ENCODE measurements at places on chromosomes 16 and 17.

DNA sequence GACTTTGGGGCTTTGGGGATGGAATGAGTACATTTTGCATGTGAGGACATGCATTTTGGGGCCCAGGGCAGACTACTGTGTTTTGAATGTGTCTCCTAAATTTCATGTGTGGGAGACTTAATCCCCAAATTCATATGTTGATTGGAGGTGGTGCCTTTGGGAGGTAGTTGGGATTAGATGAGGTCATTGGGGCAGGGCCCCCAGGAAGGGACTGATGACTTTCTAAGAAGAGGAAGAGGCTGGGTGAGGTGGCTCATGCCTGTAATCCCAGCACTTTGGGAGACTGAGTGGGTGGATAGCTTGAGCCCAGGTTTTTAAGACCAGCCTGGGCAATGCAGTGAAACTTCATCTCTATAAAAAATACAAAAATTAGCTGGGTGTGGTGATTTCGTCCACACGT lies 42.8 kb upstream of the RAI1 start:
- H3K4me3 ChIP-seq = no peak overlapping the region
- no peak overlapping the region for H3K27ac ChIP-seq
- H3K4me1 ChIP-seq = no peaks in the 10 kb centered on the region
- no peaks in the 10 kb centered on the region for H3K36me3 ChIP-seq
- DNase-seq = no peak
- no peaks in the 10 kb centered on the region for H3K27me3 ChIP-seq

DNA sequence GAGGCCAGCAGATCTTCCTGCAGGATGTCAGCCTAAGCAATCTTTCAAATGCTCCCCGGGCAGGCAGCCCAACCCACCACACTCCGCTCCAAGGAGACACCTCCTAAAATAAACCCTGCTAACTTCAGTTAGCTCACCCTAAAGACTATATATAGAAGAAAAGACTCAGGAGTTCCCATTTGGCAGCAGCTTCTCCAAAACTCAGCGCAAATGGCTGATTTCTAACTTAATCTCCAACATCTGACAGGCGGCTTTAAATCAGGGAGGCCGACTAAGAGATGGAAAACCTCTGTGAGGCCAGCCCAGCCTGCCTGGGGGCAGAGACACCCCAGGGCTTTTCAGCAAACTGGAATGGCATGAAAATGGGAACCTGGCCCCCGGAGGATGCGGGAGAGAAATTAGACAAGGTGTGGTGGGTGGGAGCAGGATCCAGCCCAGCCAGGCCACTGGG lies 91.6 kb downstream of the XYLT1 start:
- peaks cover 27% of the 10 kb centered on the region for H3K4me1 ChIP-seq
- peaks cover 54% of the 10 kb centered on the region for H3K27me3 ChIP-seq
- no peak for DNase-seq

DNA sequence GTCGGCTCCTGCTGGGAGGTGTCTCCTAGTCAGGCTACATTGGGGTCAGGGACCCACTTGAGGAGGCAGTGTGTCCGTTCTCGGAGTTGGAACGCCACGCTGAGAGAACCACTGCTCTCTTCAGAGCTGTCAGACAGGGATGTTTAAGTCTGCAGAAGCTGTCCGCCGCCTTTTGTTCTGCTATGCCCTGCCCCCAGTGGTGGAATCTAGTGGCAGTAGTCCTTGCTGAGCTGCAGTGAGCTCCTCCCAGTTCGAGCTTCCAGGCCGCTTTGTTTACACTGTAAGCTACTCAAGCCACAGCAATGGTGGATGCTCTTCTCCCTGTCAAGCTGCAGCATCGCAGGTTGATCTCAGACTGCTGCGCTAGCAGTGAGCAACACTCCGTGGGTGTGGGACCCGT lies 36.0 kb downstream of the ITFG1 start:
- H3K4me1 ChIP-seq = peaks cover 3% of the 10 kb centered on the region
- peaks cover 4% of the 10 kb centered on the region for H3K36me3 ChIP-seq
- H3K27ac ChIP-seq = no peak overlapping the region
- peak; percentile 83 for DNase-seq
- no peaks in the 10 kb centered on the region for H3K27me3 ChIP-seq

- H3K27me3 ChIP-seq = no peaks in the 10 kb centered on the region
- no peak for DNase-seq
- H3K4me1 ChIP-seq = no peaks in the 10 kb centered on the region
Measured at GRCh38 chr17:22707626-22708025, 1015.3 kb downstream of the KCNJ18 start.

- peak overlapping the region; percentile 45 for H3K4me3 ChIP-seq
- peak; percentile 49 for DNase-seq
- H3K27me3 ChIP-seq = peaks cover 93% of the 10 kb centered on the region
- H3K27ac ChIP-seq = no peak overlapping the region
- no peaks in the 10 kb centered on the region for H3K36me3 ChIP-seq
- H3K4me1 ChIP-seq = peaks cover 7% of the 10 kb centered on the region
Measured at GRCh38 chr17:7295230-7296180, 1.1 kb upstream of the YBX2 start.

- H3K4me1 ChIP-seq = peaks cover 6% of the 10 kb centered on the region
- H3K36me3 ChIP-seq = no peaks in the 10 kb centered on the region
- DNase-seq = no peak
- H3K4me3 ChIP-seq = peak overlapping the region; percentile 87
Measured at GRCh38 chr16:70800311-70800710, 647 bp downstream of the VAC14 start.

DNA sequence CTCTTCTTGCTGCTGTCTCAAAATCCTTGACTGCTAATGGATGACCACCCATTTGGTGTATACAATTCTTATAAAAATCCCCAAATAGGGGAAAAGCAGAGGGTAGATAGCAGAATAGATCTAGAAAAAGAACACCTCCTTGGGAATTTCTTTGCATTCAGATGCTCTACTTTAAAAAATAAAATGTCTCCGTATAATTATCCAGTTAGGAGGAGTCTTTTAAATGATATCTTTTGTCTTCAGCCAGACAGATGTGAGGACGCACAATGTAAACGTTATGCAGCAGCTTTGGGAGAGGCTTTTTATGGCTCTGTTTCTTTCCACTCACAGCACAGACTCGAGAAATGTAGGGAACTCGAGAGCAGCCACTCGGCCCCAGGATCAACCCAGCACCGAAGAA lies 300.2 kb downstream of the IRF8 start:
- peaks cover 6% of the 10 kb centered on the region for H3K27me3 ChIP-seq
- DNase-seq = no peak
- H3K27ac ChIP-seq = no peak overlapping the region
- H3K4me1 ChIP-seq = peaks cover 31% of the 10 kb centered on the region
- no peak overlapping the region for H3K4me3 ChIP-seq

DNA sequence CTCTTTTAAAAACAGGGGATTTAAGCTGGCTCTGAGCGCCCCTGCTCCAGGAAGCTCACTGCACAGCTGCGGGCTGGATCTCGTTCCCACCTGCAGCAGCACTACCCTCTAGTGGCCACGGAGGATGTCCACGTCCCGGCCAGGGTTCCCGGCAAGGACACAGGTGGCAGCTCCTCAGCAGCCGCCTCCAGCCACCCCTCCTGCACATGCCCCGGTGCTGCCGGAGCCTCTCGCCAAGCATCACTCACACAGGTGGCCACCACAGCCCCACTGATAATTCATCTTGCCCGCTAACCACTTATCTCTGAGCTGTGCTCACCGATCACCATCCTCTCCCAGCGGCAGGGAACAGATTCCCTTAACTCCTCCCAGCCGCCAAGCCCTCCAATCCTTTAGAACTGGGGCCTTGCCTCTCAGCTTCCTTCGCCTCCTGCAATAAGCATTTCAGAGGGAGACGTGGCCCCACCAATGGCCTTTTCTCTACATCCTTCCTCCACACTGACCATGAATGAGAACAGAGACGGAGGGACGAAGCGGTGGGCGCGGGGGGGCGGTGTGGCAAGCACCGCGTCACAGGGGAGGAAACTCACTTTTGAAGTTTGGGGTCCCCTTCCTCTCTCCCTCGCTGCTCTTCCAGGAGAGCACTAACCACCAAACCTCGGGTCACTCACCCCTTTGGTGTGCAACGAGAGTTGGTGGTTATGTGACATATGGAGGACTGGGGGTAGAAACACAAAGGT lies 222.1 kb downstream of the RBFOX3 start:
- no peak overlapping the region for H3K27ac ChIP-seq
- H3K27me3 ChIP-seq = peaks cover 42% of the 10 kb centered on the region
- H3K4me1 ChIP-seq = no peaks in the 10 kb centered on the region
- peak; percentile 88 for DNase-seq
- no peaks in the 10 kb centered on the region for H3K36me3 ChIP-seq

- H3K27ac ChIP-seq = no peak overlapping the region
- no peaks in the 10 kb centered on the region for H3K36me3 ChIP-seq
- H3K4me1 ChIP-seq = no peaks in the 10 kb centered on the region
Measured at GRCh38 chr17:33572615-33573014, 279.5 kb upstream of the ASIC2 start.

DNA sequence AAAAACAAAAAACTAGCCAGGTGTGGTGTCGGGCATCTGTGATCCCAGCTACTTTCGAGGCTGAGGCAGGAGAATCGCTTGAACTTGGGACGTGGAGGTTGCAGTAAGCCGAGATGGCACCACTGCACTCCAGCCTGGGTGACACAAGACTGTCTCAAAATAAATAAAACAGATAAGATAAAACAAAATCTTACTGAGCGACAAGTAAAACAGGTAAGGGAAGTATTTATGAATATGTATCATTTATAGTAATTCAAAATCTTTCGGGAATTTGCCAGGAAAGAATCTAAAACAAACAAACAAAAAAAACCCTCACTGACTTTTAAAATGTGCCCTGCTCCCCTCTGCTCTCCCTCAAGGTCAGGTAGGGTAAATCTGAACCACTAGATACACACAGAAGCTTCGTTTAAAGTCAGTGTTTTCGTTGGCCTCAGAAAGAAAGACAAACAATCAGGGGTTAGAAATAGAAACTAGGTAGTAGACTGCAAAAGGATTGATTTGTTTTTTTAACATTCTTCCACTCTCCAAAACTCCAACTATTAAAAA lies 2.1 kb downstream of the PRPSAP1 start:
- H3K27ac ChIP-seq = no peak overlapping the region
- peaks cover 5% of the 10 kb centered on the region for H3K27me3 ChIP-seq
- no peaks in the 10 kb centered on the region for H3K36me3 ChIP-seq

GRCh38 chr16:79618692-79619050 lies 18.1 kb upstream of the MAF start:
- H3K4me3 ChIP-seq = no peak overlapping the region
- no peaks in the 10 kb centered on the region for H3K4me1 ChIP-seq
- H3K27me3 ChIP-seq = no peaks in the 10 kb centered on the region
- DNase-seq = no peak
- no peak overlapping the region for H3K27ac ChIP-seq
- H3K36me3 ChIP-seq = no peaks in the 10 kb centered on the region

DNA sequence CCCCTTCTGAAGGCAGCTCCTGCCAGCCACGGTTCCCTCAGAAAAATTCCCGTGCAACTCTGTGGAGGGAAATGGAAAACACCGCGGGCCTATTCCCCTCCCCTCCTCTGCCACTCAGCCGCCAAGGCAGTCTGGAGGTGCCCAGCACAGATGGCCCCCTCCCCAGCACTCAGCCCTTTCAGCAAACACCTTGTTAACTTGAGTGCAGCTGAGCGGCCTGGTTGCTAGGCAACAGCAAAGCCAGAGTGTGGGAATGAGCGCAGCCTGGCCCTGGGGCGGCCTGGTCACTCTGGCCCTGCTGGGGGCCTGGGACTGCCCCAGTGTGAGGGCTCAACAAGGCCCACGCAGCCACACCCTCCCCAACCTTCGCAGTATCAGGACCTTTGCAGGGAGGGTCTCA lies 32.8 kb downstream of the CACNA1G start:
- peak; percentile 94 for DNase-seq
- H3K27me3 ChIP-seq = no peaks in the 10 kb centered on the region
- H3K4me3 ChIP-seq = no peak overlapping the region
- H3K27ac ChIP-seq = no peak overlapping the region
- no peaks in the 10 kb centered on the region for H3K36me3 ChIP-seq

DNA sequence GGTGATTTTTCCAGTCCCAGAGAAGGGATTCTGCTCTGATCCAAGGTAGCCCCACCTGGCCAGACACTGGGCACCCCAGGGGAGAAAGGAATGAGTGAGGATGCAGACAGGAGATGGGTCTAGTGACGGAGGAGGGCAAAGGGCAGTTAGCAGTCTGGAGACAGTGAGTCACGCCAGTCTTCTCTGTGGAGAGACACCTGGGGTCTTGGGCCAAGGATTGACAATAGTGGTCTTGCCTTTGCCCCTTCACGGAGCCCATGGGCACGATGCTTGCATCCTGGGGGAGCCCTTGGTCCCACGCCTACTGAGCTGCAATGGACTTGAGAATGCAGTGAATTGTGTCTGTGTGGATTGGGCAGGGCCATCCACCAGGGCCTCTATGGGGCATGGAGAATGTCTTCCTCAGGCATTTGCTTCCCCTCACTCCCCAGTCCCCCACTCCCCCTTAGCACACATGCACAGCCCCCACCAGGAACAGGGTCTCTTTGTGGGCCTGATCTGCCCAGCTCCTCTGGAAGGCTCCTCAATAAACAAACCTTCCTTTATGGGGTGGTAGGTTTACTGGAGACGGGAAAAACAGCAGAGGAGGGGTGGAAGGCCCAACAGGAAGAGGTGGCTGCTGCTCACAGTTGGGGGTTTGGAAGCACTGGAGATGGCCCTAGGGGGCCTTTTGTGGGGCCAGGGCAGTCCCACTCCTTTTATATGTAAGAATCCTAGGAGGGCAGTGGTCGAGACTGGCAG lies 1.4 kb downstream of the CHAD start:
- H3K27me3 ChIP-seq = peaks cover 57% of the 10 kb centered on the region
- no peak overlapping the region for H3K4me3 ChIP-seq
- no peak for DNase-seq
- H3K4me1 ChIP-seq = peaks cover 10% of the 10 kb centered on the region
- no peaks in the 10 kb centered on the region for H3K36me3 ChIP-seq

GRCh38 chr17:68507576-68507975 lies 4.7 kb upstream of the PRKAR1A start:
- H3K4me3 ChIP-seq = no peak overlapping the region
- DNase-seq = no peak
- H3K36me3 ChIP-seq = no peaks in the 10 kb centered on the region
- no peak overlapping the region for H3K27ac ChIP-seq
- peaks cover 7% of the 10 kb centered on the region for H3K4me1 ChIP-seq

- no peak overlapping the region for H3K27ac ChIP-seq
- DNase-seq = no peak
- H3K4me1 ChIP-seq = no peaks in the 10 kb centered on the region
- no peaks in the 10 kb centered on the region for H3K27me3 ChIP-seq
- no peak overlapping the region for H3K4me3 ChIP-seq
- H3K36me3 ChIP-seq = no peaks in the 10 kb centered on the region
Measured at GRCh38 chr17:15298176-15298575, 33.0 kb upstream of the PMP22 start.

- no peaks in the 10 kb centered on the region for H3K4me1 ChIP-seq
- H3K4me3 ChIP-seq = no peak overlapping the region
- no peaks in the 10 kb centered on the region for H3K27me3 ChIP-seq
Measured at GRCh38 chr17:3034578-3034920, 28.9 kb downstream of the OR1D5 start.

DNA sequence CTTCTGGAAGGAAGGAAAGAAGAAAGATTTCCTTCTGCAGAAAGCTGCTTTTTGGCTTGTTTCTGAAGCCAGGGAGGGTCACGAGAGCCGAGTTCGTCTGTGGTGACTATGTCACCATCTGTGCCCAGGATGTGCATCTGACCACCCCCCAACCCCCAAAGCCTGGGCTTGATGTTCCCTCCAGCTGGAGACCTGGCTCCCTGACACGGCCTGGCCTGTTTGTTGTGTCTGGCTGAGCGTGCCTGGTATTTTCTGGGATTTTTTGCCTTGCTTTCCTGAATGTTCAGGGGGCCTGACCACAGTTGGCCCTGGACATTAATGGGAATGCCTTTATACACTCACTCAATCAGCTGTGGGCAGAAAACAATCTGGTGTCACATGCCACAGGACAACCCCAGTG lies 38.9 kb downstream of the LGALS9 start:
- no peak for DNase-seq
- no peak overlapping the region for H3K4me3 ChIP-seq
- no peaks in the 10 kb centered on the region for H3K27me3 ChIP-seq

GRCh38 chr16:1077877-1078578 lies 5.5 kb downstream of the SSTR5 start:
- no peak for DNase-seq
- peaks cover 21% of the 10 kb centered on the region for H3K27me3 ChIP-seq
- no peak overlapping the region for H3K27ac ChIP-seq
- peaks cover 7% of the 10 kb centered on the region for H3K4me1 ChIP-seq
- H3K4me3 ChIP-seq = no peak overlapping the region

Data from neural progenitor cell (in vitro differentiated cells).